ENCODE measurements at places on chromosomes 6 and 20.

DNA sequence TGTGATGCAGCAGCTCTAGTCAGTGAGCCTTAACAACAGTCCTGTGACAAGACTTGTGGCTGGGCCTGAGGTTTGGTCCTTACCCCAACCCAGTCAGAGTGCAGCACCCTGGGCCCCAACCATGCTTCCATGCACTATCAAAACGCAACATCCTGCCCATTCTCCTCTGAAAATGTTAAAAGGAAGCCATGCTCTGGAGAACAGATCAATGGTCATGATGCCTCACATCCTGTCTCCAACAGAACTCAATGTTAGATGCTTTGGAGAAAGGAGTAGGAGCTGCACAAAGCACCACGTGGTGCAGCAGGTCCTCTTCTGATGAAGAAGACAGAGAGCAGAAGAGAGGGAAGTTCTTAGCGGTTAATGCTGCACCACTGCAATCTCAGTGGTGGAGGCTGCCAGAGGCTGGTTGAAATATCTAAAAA, 41.9 kb downstream of the TRAM2 start:
- DNase-seq: no peak

DNA sequence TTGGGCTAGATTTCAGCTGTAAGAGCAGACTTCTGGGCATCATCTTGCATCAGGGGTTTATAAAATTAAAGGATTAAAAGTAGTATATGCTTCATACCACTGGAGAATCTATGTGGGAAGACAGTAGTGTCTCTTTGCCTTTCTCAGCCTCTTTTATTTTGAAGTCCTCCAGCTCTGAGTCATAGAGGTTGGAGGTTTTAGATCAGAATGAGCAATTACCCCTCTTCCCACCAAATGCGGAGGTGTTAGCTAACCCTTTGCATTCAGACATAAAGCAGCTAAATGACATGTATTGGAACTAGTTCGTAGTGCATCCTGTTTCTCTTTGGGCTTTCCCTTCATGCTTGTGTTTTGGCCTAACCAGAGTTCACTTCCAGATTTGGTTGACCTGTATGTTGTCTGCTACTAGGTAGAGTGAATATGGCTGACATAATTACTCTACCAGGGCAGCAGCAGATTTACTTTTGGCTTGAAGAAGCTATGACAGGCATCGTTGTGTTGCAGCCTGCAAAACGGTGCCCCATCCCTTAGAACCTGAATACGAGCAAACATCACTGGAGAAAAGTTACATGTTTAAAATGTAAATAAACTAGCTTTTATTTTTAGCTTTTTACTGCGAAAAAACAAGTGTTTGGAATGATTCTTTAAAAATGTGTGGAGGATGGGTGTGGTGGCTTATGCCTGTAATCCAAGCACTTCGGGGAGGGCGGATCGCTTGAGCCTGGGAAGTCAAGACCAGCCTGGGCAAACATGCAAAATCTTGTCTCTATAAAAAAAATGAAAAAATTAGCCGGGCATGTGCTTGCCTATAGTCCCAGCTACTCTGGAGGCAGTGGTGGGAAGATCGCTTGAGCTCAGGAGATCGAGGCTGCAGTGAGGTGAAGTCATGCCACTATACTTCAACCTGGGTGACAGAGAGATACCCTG, 82.2 kb downstream of the MYO6 start:
- no peak for DNase-seq

DNA sequence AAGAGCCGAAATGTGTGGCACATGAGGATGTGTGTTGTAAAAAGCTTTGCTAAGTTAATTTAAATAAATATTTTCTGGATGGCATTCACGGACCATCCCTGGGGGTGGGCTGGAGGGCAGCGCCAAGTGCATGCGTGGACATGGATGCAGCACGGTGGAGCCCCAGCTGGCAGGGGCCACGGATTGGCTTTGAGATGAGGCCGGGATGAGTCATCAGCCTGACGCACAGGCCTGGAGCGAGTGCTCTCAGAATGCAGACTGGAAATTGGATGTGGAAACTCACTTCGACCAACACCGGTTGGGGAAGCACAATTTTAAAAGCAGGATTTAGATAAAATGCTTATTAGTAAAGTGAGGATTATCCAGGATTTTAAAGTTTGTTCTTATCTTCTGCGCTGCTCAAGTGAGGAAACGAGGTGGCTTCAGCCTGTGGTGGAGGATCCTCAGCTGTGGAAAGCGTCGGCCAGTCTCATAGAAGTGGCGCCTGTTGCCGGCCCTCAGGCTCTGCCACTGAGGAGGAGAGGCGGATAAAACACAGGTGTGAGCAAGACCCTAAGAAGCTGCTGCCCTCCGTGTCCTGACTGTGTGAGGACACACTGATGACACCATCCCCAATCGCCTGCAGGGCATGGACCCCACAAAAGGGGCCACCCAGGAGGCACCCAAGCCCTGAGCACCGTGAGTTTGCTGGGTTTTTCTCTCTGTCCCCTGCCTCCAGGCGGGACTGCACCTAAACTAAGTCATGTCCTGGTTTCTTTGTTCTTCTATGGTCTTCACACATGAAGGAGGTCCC, 279.7 kb downstream of the CDH4 start:
- DNase-seq: no peak

- no peak for DNase-seq
Observed at GRCh38 chr6:154596009-154596408, 85.5 kb upstream of the CNKSR3 start.

GRCh38 chr6:126180585-126180984, 159.3 kb upstream of the CENPW start:
- no peak for DNase-seq

- DNase-seq: no peak
Observed at GRCh38 chr20:1619861-1620444, at the start of gene SIRPB1. SIRPB1 (minus strand) TSS chr20:1620009; CDS start chr20:1619944, 65 bp downstream.

DNA sequence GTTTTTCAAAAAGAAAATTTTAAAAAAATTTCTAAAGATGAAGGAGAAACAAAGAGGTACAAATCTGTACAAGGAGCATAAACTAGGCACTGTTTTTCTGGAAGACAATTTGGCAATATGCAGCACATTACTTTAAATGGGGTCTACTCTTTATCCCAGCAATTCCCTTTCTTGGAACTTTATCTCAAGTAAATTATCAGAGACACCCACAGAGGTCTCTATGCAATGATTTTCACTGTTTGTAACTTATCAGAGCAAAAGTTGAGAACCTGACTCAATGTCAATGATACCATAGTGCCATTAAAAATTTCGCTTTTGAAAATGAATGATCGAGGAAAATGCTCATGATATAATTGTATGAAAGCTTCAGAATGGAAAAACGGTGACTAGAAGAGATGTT, 35.7 kb downstream of the SLC22A23 start:
- no peak for DNase-seq

GRCh38 chr20:16810216-16810615, 62.1 kb downstream of the OTOR start:
- no peak for DNase-seq

DNA sequence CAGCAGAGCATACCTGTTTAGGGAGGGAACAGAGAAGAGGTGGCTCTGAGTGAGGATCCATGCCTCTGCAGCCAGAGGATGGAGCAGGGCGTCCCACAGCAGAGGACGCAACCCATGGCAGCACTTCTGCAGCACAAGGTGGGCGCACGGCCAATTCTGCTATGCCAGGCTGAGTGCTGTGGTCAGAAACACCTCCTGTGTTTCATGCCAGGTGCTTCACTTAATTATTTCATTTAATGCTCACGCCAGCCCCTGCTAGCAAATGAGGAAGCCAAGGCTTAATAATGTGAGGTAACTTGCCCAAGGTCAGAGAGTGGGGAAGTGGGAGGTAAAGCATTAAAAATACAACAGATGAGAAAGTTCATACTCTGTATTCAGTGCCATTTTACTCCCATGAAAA, 68.5 kb upstream of the PTGIS start:
- no peak for DNase-seq

DNA sequence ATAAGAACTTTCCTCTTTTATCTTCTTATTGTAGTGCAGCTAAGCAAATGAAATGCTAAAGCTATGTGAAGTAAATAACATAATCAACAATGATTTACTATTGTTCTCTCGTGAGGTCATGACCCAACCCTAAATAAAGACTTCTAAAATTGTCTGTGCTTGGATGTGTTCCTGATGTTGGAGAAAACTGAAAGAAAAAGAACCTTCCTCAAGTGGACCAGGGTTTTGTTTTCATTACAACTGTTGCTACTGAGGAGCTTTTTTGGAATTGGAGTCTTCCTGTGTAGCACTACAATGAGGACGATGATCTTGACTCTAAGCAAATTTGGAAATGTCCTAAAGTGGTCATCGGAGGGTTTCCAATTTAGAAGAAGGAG, 59.7 kb upstream of the SUPT3H start:
- no peak for DNase-seq

DNA sequence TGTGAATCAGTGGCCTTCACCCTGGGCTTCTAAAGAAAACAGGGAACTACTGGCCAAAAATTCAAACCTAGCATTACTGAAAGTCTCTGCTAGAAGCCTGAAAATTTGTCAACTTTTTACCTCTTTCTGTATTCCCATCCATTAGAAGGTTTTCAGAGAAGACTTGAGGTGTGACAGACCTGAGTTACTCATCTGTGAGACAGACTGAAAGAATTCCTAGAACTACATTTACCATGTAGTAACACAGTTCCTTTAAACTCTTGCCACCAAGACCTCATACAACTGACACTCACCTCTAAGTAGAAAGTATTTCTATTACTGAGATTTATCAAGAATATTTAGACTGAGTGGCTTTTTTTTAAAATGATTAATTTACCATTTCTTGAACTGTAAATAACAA, 4.5 kb downstream of the DPM1 start:
- DNase-seq: no peak

DNA sequence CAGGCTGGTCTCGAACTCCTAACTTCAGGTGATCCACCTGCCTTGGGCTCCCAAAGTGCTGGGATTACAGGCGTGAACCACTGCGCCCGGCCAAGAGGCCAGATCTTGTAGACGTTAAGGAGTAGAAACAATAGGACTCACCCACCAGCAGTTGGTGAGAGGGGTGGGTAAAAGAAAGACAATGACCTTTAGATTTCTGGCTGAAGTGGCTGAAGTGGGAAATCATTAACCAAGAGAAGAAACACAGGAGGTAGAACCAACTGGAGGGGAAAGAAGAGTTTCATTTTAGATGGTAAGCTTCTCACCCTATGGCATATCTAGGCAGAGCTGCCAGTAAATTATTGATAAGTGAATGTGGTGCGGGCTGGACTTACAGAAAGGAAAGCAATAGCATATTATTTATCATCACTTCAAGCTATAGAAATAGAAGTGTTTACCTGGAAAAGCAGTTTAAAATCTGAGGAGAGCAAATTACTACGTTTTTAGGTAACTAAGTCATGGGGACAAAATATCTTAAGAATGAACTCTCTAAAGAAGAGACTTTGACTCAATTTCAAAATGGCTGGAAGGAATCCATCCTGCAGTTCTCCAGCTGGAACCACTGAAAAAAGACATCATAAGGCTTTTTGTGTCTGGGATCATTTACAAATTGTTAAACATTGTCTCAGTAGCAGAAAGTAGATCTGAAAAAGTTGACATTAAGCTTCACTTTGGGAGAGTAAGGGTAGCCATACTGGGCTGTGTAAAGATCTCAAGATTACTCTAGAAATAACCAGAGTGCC, 109.6 kb downstream of the ALDH8A1 start:
- peak; percentile 46 for DNase-seq

DNA sequence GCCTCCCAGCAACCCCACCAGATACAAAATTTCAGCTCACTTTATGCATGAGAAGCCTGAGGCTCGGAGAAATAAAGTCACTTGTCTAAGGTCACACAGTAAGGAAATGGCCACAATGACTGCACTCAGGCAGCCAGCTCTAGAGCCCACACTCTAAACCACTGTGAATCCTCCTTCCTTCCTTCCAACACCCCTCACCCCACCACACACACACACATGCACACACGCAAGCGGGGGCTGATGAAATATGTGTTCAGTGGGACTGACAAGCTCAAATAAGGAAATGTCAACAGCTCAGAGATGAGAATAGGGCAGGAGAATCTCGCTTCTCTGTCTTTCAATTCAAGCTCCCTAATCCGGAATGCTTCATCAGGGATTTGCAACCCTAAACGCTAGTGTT, 6.0 kb upstream of the BPIFA1 start:
- no peak for DNase-seq

DNA sequence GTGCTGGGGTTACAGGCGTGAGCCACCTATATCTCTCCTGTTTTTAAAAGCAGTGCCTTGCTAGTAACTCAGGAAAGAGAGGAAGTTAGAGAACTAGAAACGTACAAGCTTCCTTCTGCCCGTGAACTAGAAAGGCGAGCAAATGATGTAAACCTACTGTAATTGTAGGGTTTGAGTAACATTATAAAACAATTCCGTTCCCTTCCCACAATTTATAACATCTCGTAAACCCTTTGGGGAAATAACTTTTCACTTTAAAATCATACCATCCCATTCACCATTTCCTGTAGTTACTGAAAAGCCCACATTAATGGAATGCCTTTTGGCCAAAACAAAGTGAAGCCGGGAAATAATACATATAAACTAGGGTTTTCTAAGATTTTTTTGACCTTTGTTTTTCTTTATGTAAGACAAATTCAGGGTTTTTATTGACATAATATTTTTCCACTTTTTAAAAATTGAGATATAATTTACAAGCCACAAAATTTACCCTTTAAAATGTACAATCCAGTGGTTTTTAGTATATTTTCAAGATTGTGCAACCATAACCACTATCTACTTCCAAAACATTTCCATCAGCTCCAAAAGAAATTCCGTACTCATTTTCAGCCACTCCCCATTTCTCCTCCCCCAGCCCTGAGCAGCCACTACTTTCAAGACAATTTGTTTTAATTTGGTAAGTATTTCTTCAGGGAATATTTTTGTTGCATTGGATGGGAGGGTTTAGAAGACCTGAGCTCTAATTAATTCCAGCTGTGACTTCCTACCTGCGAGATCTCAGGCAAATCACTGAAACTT, 175.1 kb upstream of the PDE10A start:
- no peak for DNase-seq

GRCh38 chr6:167757821-167758220, 68.9 kb upstream of the AFDN start:
- DNase-seq: no peak

- DNase-seq: no peak
Observed at GRCh38 chr20:12849225-12849910, 159.4 kb upstream of the SPTLC3 start.
